ENCODE measurements at places on chromosomes 3 and 15.
A peak's percentile ranks its signal among the peaks of the same experiment; 100 is the strongest.

DNA sequence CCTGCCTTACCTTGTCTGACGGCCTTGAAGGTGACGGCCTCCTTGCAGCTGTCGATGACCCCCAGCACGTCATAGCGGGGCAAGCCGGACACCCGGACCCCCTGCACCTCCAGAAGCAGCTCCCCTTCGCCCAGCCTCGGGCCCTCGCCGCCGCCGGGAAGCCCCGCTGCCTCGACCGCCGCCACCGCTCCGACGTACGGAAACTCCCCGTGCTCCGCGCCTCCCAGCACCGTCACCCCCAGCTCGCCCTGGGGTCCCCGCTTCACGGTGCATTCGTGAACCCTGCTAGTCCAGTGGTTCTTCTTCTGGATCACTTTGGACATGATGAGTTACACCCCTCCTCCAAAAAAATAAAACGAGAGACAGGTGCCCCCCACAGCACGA lies 740 bp downstream of the MAGI1 start:
- no peak for DNase-seq

GRCh38 chr3:192700885-192701284 lies 26.5 kb downstream of the FGF12 start:
- no peak for DNase-seq

GRCh38 chr3:170178651-170179050 lies 2.9 kb downstream of the PHC3 start:
- no peak for DNase-seq

DNA sequence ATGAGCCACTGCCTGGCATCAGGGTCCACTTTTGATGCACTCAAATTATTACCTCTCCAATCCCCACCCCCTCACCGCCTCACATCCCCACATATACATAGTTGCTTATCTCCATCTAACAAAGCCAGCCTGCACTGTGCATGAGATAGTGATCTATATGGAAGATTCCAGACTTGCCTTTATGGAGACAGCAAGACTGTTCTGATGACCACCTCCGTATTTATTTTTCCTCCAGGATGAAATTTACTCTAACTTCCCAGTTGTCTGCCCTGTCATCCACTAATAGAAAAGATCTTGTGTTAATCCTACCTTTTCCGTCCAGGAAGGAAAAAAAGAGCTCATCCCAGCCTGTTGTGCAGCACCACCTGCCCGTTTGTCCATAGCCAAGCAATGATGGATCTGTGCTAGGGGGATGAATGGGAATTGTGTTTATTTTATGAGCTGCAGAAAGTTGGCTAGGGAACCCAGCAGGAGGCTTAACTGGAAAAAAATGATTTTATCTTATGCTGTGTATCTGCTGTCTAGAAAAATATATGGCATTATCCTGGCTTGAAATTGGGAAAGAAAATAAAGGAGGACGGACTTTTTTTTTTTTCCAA lies 114.5 kb downstream of the CD47 start:
- no peak for DNase-seq

GRCh38 chr3:53353202-53353601 lies 5.9 kb upstream of the DCP1A start:
- DNase-seq, result no peak

DNA sequence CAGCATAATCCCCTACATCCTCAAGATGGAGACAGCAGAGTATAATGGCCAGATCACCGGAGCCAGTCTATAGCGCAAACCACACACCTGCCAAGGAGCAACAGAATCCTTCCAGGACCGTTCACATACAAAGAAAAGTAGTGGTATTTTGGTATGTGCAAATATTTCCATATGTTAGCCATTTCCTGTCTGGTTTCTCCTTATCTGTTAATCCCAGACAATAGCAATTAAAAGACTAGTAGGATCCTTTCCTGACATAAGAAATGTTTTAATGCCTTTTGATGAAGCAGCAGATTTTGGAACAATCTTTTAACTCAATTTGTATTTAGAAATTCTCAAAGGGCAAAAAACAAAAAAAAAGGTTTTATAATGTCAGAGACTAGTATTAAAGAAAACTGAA lies 22.2 kb downstream of the MRPS25 start:
- DNase-seq, result no peak

- DNase-seq, result no peak
Observed at GRCh38 chr15:26773067-26773877, 406 bp upstream of the GABRB3 start.

DNA sequence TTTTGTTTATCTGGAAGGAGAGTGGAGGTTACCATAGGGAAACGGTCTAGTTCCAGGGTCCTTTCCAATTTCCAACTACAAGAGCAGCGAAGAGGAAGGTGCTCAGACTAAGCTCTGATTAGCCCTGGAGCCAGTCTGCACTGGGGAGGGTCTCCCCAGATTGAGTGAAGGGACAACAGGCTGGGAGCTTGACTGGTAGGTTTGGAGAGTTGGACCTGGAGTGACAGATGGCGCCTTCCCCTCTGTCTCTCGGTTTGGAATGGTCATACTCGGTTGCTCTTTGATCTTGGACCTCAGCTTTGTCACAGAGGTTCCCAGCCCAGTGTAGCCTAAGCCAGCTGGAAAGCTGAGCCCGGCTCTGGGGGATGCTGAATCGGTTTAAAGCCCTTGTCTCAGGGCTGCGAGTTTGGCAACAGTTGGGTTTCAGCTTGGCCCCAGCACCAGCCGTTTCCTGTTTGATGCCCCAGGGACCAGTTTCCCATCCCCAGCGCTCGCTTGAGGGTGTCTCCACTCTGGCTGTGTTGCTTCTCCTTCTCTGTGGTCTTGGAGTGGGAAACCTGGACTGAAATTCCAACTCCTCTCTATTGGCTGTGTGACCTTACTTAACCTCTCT lies 53.1 kb upstream of the ULK4 start:
- peak; percentile 26 for DNase-seq

- DNase-seq, result peak; percentile 31
Observed at GRCh38 chr15:72222393-72222792, 8.6 kb downstream of the PKM start.

GRCh38 chr3:89474333-89475130 lies 367.1 kb downstream of the EPHA3 start:
- no peak for DNase-seq

- peak; percentile 57 for DNase-seq
Observed at GRCh38 chr3:156151824-156152428, 31.5 kb downstream of the KCNAB1 start.

- no peak for DNase-seq
Observed at GRCh38 chr3:193819117-193820010, 226.4 kb downstream of the OPA1 start.

- no peak for DNase-seq
Observed at GRCh38 chr3:31384117-31384516, 148.6 kb upstream of the STT3B start.

DNA sequence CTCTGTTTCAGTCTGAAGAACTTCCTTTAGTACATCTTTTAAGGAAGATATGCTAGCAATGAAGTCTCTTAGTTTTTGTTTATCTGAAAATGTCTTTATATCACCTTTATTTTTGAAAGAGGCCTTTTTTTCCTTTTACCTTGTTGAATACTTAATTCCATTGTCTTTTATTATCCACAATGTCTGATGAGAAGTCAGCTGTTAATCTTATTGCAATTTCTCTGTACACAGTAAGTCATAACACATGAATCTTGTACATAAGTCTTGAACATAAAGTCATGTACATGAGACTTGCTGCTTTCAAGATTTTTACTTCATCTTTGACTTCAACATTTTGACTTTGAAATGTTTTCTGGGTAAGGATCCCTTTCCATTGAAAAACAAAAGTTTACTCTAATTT lies 424.3 kb upstream of the ATP10A start:
- no peak for DNase-seq

DNA sequence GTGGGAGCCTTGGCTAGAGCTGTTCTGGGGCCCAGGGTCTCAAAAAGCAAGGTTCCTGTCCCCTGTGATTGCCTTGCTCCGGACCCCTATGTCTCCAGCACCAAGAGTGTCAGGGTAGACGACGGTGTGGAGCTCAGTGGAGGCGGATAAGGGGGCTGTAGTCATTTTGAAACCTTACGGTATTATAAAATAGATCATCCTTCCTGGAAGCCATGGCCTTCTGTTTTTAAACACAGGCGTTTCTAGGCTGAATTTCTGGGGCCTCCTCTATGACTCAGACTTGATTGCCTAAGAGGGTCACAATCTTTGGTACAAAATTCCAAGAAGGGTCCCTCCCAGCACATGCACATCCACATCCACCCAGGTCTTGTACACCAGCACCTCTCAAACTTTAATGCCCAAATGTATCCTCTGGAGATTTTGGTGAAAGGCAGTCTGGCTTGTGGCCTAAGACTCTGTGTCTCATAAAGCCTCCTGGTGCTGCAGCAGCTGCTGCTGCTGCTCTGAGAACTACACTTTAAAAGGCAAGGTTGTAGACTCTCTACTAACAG lies 70.5 kb upstream of the XCR1 start:
- DNase-seq, result peak; percentile 92

DNA sequence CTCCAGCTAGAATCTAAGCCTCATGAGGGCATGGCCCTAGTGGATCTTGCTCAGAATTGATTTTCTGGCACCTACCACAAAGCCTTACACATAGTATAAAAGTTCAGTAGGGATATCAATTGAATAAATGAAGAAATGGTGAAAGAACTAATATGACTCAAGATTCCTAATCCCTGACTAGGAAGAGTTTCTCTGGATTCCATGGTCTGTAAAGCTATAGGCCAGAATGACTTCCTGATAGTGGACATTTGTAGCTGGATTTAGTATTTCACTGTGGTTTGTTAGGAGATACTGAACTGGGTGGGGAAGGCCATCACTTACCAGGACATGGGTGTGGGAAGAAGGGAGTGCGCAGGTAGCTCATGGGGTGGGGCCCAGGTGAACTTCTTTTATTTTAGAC lies 168.9 kb downstream of the RAP2B start:
- no peak for DNase-seq

Data from inflammatory macrophage (primary cell).